Calu3 (cell line): ENCODE measurements at places on chromosomes 13 and 19. TPM values are rescaled to one million over a fixed set of nuclear protein-coding genes. Genes with fewer than 3 reads are reported as not detected.

Gene LGALS14
- not detected in 2 replicates for total RNA-seq

DNA sequence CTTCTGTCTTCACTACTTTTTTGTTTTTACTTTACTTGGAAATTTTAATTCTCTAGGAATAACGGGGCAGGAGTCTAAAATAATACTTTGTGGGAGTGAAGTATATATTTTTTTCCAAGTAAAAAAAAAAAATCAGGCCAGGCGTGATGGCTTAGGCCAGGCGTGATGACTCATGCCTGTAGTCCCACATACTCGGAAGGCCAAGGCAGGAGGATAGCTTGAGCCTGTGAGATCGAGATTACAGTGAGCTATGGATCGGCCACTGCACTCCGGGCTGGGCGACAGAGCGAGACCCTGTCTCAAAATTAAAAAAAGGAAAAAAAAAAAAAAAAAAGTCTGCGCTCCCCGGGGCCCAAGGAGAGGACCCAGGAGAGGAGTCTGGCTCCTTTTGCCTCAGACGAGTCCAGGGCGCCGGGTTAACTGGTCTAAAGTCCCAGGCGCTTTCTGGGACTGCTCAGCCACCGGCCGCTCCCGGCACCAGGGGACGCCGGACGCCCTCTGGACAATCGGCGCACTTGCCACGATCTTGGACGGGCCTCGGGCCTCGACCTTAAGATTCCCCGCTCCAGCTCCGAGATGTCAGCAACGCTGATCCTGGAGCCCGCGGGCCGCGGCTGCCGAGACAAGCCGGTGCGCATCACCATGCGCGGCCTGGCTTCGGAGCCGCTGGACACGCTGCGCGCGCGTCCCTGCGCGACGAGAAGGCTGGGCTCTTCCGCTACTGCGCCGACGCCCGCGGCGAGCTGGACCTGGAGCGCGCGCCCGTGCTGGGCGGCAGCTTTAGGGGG, 2.7 kb upstream of the ZFP82 start:
- DNase-seq = no peak
- no peaks in the 10 kb centered on the region for H3K36me3 ChIP-seq
- H3K27ac ChIP-seq = no peak overlapping the region
- no peaks in the 10 kb centered on the region for H3K27me3 ChIP-seq
- no peaks in the 10 kb centered on the region for H3K4me1 ChIP-seq
- no peak overlapping the region for H3K4me3 ChIP-seq

- no peak overlapping the region for H3K27ac ChIP-seq
- H3K36me3 ChIP-seq = peaks cover 17% of the 10 kb centered on the region
- DNase-seq = no peak
- peak overlapping the region; percentile 90 for H3K4me3 ChIP-seq
- H3K4me1 ChIP-seq = peaks cover 13% of the 10 kb centered on the region
- no peaks in the 10 kb centered on the region for H3K27me3 ChIP-seq
Measured at GRCh38 chr19:18119013-18119716, 21.6 kb downstream of the MAST3 start.

DNA sequence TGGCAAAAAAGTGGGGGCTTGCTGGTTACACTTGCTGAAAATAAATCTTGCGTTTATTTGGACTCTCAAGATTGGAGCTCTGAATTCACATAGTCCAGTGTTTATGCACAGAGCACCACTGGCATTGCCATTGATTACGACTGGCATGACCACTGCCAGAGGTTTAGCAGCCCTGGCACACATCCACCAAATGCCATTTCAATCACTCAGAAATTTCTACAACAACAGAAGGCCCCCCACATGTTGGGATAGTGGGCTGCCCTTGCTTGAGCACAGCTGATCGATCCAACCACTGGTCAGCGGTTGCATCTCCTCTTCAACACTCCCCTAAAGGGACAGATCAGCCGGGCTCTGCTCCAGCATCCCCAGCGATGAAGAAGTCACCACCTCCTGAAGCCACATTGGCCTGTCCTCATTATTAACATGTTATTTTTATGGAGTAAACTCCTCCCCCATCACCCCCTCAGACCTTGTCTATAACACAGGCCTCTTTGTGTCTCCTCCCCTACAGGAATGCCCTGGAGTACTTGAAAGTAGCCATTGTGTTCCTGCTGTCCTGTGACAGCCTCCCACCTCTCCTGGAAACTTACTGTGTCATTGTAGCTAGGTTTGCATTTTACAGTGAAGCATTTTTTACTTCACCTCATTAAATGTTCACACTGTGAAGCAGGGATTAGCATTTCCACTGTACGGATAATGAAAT, 51.3 kb downstream of the CDADC1 start:
- no peaks in the 10 kb centered on the region for H3K36me3 ChIP-seq
- DNase-seq = peak; percentile 30
- peaks cover 43% of the 10 kb centered on the region for H3K4me1 ChIP-seq
- H3K4me3 ChIP-seq = no peak overlapping the region

GRCh38 chr13:29532821-29533220, 62.7 kb downstream of the SLC7A1 start:
- no peak overlapping the region for H3K4me3 ChIP-seq
- no peaks in the 10 kb centered on the region for H3K4me1 ChIP-seq
- peaks cover 26% of the 10 kb centered on the region for H3K36me3 ChIP-seq
- no peak for DNase-seq

DNA sequence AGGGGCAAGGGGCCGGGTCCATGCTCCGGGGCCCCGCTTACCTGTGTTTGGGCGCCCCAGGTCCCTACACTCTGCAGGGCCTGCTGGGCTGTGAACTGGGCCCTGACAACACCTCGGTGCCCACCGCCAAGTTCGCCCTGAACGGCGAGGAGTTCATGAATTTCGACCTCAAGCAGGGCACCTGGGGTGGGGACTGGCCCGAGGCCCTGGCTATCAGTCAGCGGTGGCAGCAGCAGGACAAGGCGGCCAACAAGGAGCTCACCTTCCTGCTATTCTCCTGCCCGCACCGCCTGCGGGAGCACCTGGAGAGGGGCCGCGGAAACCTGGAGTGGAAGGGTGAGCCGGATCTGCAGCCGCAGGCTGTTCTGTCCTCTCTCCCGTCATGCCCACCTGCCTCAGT, 1.7 kb downstream of the FCGRT start:
- peaks cover 27% of the 10 kb centered on the region for H3K4me1 ChIP-seq
- H3K4me3 ChIP-seq = peak overlapping the region; percentile 77
- H3K27me3 ChIP-seq = no peaks in the 10 kb centered on the region
- DNase-seq = no peak

Gene SPRED3
- total RNA-seq = 3.4 and 5.4 TPM in 2 replicates

- H3K4me1 ChIP-seq = peaks cover 30% of the 10 kb centered on the region
- no peaks in the 10 kb centered on the region for H3K27me3 ChIP-seq
- no peaks in the 10 kb centered on the region for H3K36me3 ChIP-seq
- no peak overlapping the region for H3K27ac ChIP-seq
- no peak overlapping the region for H3K4me3 ChIP-seq
Measured at GRCh38 chr13:60143775-60144174, 20.0 kb downstream of the DIAPH3 start.

Gene ZFP28
- total RNA-seq = not detected in 2 replicates

GRCh38 chr19:55304279-55304978, 20.6 kb downstream of the BRSK1 start:
- no peak overlapping the region for H3K27ac ChIP-seq
- H3K4me1 ChIP-seq = peaks cover 10% of the 10 kb centered on the region
- no peak overlapping the region for H3K4me3 ChIP-seq
- peak; percentile 48 for DNase-seq
- H3K27me3 ChIP-seq = peaks cover 22% of the 10 kb centered on the region

- DNase-seq = no peak
- no peaks in the 10 kb centered on the region for H3K27me3 ChIP-seq
- no peaks in the 10 kb centered on the region for H3K4me1 ChIP-seq
- no peak overlapping the region for H3K27ac ChIP-seq
- H3K36me3 ChIP-seq = no peaks in the 10 kb centered on the region
Measured at GRCh38 chr13:112844879-112845278, 124.1 kb upstream of the MCF2L start.

- no peaks in the 10 kb centered on the region for H3K36me3 ChIP-seq
- no peaks in the 10 kb centered on the region for H3K27me3 ChIP-seq
- H3K4me3 ChIP-seq = no peak overlapping the region
Measured at GRCh38 chr13:82292334-82292733, 1589.9 kb downstream of the SLITRK1 start.

Gene RASGRP4
- not detected in 2 replicates for total RNA-seq

Gene ZNF784
- 6.0 and 7.1 TPM in 2 replicates for total RNA-seq

- peaks cover 10% of the 10 kb centered on the region for H3K4me1 ChIP-seq
- no peak for DNase-seq
- H3K36me3 ChIP-seq = peaks cover 5% of the 10 kb centered on the region
- peak overlapping the region; percentile 68 for H3K4me3 ChIP-seq
Measured at GRCh38 chr13:45310341-45311131, 30.4 kb downstream of the TPT1 start.

Gene APOC4
- total RNA-seq = not detected in 2 replicates

GRCh38 chr19:35462476-35462953, 14.5 kb downstream of the FFAR2 start:
- peaks cover 44% of the 10 kb centered on the region for H3K27me3 ChIP-seq
- no peak for DNase-seq
- no peaks in the 10 kb centered on the region for H3K36me3 ChIP-seq

Gene FRY
- total RNA-seq = 3.2 and 6.2 TPM in 2 replicates

Gene HSH2D
- total RNA-seq = 29.5 and 50.6 TPM in 2 replicates

DNA sequence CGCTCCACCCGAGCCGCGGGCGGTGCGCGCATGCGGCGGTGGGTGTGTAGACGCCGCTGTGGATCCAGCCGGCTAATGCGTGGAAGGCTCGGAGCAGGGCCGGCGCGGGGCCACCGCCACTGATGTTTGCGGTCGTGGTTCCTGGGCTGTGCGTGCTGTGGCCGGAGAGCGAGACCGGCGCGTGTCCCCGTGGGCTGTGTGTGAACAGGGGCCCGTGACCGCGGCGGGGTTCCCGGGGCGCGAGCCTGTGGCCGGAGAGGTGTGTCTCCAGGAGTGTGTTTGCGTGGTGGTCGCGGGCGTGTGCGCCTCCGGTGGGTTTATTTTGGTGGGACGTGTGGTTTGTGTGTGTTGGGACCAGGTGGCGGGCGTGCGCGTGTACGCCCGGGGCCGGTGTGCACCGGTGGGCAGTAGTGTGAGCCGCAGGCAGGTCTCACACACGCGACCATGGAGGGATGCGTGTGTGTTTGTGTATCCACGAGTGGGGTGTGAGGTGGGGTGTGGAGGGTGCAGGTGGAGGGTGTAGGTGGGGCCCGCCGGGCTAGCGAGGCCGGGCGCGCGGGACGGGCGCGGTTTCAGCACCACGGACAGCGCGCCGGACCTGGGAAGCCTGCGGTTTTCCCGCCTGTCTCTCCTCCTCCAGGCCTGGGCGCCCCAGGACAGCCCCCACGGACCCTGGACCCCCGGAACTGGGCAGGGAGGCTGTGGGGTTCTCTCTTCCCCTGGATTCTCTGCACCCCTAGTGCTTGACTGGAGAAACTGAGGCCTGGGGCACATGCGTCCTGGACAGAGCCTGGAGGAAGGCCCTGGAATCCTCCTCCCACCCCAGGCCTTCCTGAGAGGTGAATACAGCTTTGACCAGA, 1.6 kb downstream of the HCN2 start:
- H3K4me1 ChIP-seq = no peaks in the 10 kb centered on the region
- peaks cover 56% of the 10 kb centered on the region for H3K27me3 ChIP-seq
- H3K4me3 ChIP-seq = no peak overlapping the region
- H3K36me3 ChIP-seq = peaks cover 8% of the 10 kb centered on the region

- no peak overlapping the region for H3K27ac ChIP-seq
- no peak for DNase-seq
- H3K36me3 ChIP-seq = no peaks in the 10 kb centered on the region
- no peaks in the 10 kb centered on the region for H3K4me1 ChIP-seq
- peaks cover 95% of the 10 kb centered on the region for H3K27me3 ChIP-seq
Measured at GRCh38 chr19:29576761-29577648, 29.1 kb upstream of the POP4 start.

DNA sequence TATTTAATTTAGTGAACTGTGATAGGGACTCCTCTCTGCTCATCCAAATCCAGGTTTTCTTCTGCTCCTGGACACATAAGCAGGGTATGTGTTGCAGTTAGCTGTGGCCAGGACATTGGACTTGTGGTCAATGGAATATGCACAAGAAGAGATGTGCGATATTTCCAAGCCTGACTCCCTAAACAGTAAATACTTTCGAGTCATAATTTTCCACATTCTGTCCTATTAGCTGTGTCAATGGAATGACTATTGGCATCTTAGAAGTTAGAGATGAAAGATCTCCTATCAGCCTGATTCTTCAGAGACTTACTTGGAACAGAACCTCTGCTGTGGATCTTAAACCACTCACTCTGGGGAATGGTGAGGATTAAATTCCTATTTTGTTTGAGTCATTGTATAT, 771.0 kb downstream of the EFNB2 start:
- H3K27ac ChIP-seq = no peak overlapping the region
- H3K4me3 ChIP-seq = no peak overlapping the region
- H3K27me3 ChIP-seq = no peaks in the 10 kb centered on the region
- no peaks in the 10 kb centered on the region for H3K4me1 ChIP-seq
- DNase-seq = no peak
- H3K36me3 ChIP-seq = no peaks in the 10 kb centered on the region

GRCh38 chr19:33693678-33694077, 71.9 kb downstream of the CHST8 start:
- H3K4me3 ChIP-seq = no peak overlapping the region
- H3K4me1 ChIP-seq = no peaks in the 10 kb centered on the region
- H3K36me3 ChIP-seq = no peaks in the 10 kb centered on the region
- DNase-seq = no peak

DNA sequence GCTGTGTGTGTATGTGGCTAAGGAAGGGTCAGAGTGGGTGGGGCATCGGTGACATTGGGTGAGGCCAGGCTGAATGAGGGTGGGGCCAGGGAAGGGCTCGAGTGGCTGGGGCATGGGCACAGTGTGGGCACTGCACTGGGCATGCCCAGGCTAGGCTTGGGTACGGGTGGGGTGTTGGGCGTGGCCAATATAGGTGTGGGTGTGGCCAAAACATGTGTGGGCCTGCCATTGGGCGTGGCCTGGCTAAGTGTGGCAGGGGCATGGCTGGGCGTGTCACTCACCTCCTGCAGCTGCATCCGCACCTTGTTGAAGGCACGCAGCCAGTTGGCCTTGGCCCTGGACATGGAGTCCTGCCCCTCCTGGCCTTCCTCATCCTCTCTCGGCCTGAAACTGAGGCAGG, 33.2 kb downstream of the UNC13A start:
- no peaks in the 10 kb centered on the region for H3K4me1 ChIP-seq
- H3K27me3 ChIP-seq = peaks cover 37% of the 10 kb centered on the region
- H3K4me3 ChIP-seq = no peak overlapping the region
- no peak overlapping the region for H3K27ac ChIP-seq

- peak; percentile 1 for DNase-seq
- H3K36me3 ChIP-seq = no peaks in the 10 kb centered on the region
- H3K27me3 ChIP-seq = no peaks in the 10 kb centered on the region
- H3K4me3 ChIP-seq = no peak overlapping the region
- peak overlapping the region; percentile 68 for H3K27ac ChIP-seq
- H3K4me1 ChIP-seq = peaks cover 7% of the 10 kb centered on the region
Measured at GRCh38 chr13:38980750-38981078, 9.9 kb downstream of the STOML3 start.

GRCh38 chr19:46761418-46761831, 15.2 kb upstream of the STRN4 start:
- no peaks in the 10 kb centered on the region for H3K27me3 ChIP-seq
- no peak for DNase-seq
- no peak overlapping the region for H3K4me3 ChIP-seq
- peaks cover 10% of the 10 kb centered on the region for H3K4me1 ChIP-seq

DNA sequence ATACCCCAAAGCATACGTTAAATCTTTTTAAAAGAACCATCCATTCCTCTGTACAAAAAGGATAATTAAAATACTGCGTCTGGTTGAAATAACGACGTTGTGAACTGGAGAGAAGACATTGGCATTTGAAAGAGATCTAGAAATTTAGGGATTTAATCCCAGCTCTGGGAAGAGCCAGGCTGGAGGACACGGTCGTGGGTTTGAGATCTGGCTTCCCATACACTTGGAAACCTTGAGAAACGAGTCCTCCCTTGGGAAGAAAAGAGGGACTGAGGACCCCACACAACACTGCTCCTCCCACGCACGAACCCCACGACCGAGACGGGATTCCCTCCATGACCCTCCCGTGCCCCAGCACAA, 625 bp downstream of the ZNF709 start:
- H3K27me3 ChIP-seq = no peaks in the 10 kb centered on the region
- DNase-seq = no peak
- H3K4me3 ChIP-seq = peak overlapping the region; percentile 96
